CD4-positive, alpha-beta T cell treated with Interleukin-12 subunit alpha and Interleukin-12 subunit beta, for 1 hour (primary cell): ENCODE measurements at places on chromosomes 5 and 9.

DNA sequence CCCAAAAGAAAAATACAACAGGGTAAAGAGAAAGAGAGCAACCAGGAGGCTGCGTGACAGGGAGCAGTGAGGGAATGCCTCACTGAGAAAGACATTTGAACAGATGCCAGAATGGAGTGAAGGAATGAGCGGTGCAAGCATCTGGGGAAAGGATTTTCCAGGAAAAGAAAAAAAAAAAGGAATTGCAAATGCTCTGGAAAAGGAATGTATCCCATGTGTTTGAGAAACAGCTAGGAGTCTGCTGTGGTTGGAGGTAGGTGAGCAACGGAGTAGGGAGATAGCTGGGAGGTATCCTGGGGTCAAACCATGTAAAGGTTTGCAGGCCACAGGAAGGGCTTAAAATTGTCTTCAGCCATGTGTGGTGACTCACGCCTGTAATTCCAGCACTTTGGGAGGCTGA is 23.6 kb upstream of the CEMIP2 start:
- no peak for DNase-seq

- DNase-seq = no peak
Observed at GRCh38 chr5:159263569-159263905, 447 bp downstream of the UBLCP1 start.

DNA sequence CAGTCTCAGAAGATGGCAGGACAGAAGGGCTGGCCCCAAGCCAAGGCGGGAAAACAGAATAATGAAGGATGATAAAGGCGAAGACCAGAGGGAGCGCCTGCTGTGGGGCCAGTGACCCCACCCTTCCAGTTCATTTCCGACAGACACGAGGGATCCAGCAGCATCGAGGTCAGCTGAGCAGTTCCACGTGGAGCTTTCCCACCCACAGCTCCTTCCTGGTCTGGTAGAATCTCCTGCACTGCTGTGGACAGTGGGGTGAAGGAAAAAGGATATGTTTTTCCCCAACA is 265.9 kb upstream of the VLDLR start:
- no peak for DNase-seq

- DNase-seq = no peak
Observed at GRCh38 chr5:151671950-151672349, 14.8 kb downstream of the SPARC start.

DNA sequence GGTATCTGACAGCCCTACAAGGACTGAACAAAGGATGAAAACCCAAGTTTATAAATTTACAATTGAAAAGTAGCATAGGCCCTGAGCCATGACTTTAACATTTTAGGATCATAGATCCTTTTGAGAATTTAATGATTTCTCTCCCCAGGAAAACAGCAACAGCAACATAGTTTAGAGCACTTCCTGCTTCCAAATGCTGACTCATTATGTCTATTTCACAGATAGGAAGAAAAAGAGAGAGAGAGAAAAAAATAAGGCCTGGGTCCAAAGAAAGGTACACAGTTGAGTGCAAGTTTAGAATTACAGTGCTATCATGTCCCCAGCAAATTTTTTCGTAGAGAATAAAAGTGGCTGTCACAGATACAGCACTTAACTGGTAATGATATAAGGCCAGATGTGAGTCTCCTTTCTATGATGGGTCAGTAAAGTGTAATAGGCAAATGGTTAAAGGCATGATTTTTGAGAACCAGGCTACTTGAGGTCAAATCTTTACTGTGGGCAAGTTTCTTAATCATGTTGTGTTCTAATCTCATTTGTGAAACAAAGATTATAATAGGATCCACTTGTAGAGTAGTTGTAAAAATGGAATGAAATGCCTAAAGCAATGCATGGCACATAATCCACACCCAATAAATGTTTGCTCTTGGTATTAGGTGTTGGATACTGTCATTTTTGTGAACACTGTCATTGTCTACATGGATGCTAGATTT is 12.3 kb upstream of the PPP2R2B start:
- no peak for DNase-seq

DNA sequence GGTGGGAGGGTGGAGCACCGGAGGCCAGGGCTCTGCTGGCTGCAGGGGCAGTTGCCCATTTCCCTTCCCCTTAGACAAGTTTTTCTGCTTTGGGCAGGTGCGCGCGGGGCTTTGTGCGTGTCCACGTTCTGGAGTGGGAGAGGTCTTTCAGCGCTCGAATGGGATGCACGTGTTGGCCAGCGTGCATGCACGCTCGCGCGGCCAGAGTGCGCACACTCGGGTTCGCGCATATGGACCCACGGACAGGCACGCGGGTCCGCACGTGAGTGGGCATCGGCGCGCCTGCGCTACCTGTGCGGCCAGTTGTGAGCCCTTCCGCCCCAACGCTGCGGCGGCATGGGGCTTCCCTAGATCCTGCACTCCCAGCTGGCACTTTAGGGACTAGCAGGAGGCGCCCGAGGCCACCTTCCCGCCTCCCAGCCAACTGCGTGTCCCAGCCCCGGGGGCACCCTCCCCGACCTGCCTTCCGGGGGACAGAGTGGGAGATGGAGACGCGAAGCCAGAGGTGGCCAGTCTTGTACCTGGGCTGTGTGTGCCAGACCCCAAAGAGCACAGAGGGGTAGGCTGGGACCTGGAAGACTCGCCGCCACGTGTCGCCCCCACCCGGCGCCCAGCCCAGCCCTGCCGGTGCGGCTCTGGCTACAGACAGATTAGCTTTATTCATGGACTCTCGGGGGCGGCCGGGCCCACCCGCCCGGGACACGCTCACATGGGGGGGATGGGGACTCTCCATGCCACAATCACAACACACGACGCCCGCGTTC is 9.8 kb upstream of the GPRIN1 start:
- DNase-seq = no peak
